Activated naive CD4-positive, alpha-beta T cell treated with anti-CD3 and anti-CD28 coated beads for 36 hours (primary cell): ENCODE measurements at places on chromosomes 5 and 9.

- peak; percentile 77 for DNase-seq
Measured at GRCh38 chr9:3528451-3528850, 2.6 kb upstream of the RFX3 start.

DNA sequence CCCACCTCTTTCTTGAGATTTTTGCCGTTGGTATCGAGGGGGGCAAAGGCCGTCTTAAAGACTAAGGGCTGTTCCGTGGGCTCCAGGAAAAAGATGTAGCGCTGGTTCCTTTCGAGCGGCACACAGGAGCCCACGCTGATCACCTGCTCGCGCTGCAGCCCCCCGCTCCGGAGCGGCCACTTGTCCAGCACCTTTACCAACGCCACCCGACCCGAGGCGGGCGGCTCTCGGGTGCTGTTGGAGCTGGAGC, 781 bp downstream of the NRG2 start:
- peak; percentile 4 for DNase-seq

DNA sequence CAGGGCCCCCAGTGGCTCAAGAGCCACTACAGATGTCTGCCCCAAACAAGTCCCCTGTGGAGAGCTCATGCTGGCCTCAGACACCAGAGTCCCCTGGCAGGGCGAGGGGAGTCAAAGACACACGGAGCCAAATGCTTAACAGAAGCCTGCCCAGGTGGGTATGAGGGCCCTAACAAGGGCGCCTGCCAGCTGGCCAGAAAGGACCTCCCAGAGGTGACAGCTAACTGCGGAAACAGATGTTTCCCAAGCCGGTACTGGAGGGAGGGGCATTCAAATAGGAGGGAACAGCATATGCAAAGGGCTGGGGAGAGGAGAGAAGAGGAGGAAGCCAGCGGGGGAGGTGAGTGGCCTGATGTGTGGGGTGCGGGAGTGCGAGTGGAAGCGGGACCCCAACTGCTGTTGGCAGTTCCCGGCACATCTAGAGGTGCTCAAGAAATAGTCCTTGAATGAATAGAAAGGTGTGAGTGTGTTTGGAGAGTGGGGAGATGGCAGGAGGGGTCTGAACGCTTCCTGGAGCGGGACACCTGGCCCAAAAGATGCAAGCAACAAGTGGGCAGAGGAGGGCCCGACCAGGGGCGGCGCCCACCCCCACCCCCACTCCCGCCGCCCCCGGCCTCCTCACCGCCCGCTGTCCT, 824 bp downstream of the MXD3 start:
- DNase-seq: peak; percentile 58

DNA sequence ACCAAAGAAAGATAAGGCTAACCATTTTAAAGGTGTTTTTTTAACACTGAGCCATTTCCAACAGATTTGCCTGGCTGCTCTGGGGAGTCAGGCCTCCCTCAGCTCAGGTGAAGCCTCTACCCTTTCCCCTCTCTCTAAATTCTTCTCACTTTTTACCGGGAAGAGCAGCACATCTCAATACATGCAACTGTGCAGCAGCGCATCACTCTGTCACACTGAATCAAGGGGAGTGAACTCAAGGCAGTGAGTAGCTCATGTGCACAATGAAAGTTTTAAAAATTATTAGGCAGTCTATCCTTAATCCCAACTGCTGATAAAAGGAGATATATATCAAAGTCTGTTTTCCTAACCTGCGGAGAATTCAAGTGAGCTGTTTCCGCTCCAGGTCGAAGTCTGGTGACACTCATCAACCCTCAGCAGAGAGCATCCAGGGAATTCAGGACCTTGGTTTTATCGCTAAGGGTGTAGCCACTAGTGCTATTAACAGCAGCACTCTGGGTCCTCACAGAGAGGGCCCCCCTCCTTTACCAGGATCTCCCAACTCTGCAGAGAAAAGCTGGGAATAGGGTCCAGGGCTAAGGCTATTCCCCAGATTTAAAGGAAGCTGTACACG, 1.0 kb downstream of the CEMIP2 start:
- no peak for DNase-seq

- DNase-seq: no peak
Measured at GRCh38 chr5:160298189-160298588, 14.2 kb downstream of the CCNJL start.

- DNase-seq: no peak
Measured at GRCh38 chr9:118647331-118647730, 721.9 kb downstream of the BRINP1 start.

DNA sequence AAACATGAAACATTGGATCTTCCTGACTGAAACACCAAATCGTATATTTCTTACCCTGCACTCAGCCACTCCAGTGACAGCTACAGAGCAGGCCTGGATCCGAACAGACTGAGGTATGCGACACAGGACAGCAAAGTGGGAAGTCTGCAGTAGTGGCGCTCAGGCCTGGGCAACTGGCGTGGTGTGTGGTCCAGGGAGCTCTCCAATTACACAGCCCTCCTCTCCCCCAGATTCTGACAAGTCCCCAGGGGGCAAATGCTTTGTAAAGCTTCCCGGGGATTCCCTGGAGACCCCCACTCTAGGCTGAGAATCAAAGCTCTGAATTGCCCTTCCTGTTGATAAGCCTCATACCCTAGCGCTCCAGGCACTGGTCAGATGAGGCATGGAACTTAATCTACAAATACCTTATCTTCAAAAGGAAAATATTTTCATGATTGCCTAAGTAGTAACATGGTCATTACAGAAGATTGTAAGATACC, 104.8 kb upstream of the ERCC6L2 start:
- DNase-seq: no peak

- peak; percentile 44 for DNase-seq
Measured at GRCh38 chr9:133160742-133161546, 2.8 kb downstream of the GBGT1 start.

DNA sequence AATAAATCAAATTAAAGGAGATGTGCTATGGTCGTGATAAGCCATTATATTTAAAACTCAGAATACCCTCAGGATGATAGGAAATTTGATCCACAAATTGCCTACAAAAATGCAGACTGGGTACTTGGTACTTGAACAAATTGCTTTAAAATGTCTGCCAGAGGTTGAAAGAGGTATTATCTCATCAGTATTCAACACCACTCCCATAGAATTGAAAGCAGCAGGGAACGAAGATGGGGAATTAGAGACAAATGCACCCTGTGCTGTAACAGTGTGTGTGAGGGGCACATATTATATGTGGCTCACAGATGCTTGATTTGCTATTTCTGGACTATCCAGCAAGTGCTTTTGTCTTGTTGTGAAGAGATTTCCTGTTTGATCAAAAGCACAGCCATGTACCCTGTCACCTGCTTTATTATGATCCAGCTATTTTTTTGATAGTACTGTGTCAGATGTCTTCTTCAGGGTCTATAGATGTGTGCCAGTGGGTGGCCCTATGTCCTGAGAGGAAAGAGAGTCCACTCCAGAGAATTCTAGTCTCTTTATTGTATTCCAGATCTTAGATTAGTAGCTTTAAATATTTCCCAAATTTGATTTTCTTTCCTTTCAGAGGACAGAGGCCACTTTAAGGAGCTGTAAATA, 120.1 kb downstream of the XRCC4 start:
- DNase-seq: no peak

GRCh38 chr5:117486879-117487391, 912.3 kb upstream of the SEMA6A start:
- DNase-seq: no peak

GRCh38 chr5:53164478-53165165, 55.1 kb upstream of the MOCS2 start:
- DNase-seq: no peak

GRCh38 chr5:43065387-43065947, 25.3 kb upstream of the ANXA2R start:
- no peak for DNase-seq

DNA sequence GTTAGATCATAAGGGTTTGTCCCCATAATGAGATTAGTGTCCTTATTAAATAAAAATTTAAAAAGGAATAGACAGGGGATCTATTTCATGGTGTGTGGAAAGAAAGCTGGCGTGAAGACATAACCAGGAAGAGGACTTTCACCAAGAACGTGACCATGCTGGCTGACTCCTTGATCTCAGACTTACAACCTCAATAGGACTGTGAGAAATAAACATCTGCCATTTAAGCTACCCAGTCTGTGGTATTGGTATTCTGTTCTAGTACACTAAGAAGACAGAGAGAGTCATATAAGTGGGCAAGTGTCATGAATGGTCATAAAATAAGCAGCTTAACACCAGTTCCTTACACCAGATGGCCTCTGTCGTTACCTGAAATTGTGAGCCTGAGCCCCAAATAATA, 259.4 kb upstream of the CCNG1 start:
- DNase-seq: no peak

DNA sequence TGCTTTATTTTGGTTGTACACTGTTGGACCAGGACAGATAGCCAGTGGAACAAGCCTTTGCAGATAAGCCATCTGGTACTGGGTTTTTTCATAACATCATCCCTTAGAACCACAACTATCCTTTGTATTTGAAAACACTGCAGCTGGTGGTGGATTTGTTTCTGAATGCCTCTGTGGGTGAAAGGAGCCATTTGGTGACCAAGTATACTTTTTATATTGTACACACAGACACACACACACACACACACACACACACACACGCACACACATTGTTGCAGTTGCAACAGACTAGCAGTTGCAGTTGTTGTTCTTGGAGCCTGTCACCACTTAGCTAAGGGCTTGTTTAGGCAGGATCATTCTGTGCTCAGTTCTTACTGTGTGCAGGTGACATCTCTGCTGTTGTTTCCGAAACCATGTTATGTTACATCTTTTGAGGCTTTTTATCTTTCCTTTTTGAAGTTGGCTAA, 22.9 kb upstream of the CAVIN4 start:
- no peak for DNase-seq

DNA sequence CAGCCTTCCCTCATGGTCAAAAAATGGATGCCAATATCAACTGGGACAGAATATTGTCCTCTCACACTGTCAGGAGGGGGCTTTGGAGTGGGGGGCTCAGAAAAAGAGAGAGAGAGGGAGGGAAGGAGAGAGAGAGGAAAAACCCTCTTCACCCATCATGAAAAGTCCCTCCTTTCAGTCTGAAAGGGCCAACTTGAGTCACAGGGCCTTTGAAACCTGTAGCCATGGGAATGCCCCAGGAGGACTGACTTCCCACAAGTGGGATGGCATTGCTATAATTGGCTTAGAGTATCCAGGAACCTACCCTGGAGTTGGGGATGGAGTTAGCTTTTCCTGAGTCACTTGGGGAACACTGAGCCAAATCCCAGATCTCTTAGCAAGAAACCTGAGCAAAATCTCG, 41.2 kb downstream of the DNAJC21 start:
- no peak for DNase-seq

DNA sequence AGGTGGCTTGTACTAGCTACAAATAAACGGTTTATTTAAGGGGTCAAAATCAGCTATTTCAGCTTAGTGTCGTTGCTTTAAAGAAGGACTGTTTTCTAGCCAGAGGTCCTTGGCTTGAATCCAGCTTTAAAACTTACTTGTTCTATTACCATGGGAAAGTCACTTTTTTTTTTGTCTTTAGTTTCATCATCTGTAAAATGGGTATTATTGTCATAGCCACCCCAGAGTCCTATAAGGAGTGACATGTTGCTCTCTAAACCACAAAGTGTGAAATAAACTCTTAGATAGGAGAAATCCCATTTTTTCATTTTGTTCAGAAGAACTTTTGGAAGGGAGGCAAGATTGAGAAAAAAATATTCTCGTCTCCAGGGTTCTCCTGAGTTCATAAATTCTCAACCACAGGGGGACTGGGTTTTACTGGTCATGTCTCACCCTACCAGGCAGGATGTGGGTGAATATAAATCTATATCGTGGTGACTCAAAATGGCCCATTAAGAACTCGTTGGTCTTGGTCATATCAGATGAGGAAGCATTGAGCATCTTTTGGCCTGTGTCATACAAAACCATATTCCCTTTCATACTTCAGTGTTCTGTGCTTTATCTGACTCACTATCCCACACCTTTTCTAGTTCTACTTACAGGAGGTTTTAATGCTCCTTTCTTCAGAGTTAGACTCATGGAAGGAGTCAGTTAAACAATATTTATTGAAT, 202.7 kb upstream of the NR3C1 start:
- peak; percentile 34 for DNase-seq

DNA sequence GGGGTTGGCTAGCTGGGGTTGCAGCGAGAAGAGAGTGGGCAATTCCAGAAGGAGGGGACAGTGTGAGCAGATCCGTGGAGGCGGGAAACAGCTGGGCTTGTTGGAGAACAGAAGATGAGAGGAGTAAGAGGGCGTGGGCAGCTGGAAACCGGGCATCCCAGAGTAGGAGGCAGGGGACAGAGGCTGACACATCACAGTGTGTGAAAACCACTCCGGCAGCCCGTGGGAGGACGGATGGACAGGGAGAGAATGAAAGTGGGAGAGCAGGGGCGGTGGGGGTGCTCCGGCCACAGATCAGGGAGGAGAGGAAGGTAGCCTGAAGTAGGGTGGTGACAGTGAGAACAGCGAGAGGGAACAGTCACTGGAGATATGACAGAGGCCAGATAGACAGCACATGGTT, 8.3 kb upstream of the PSMB7 start:
- no peak for DNase-seq

GRCh38 chr5:179318221-179318955, 26.9 kb downstream of the ADAMTS2 start:
- DNase-seq: no peak

- no peak for DNase-seq
Measured at GRCh38 chr9:72808446-72808768, 144.4 kb downstream of the ALDH1A1 start.

DNA sequence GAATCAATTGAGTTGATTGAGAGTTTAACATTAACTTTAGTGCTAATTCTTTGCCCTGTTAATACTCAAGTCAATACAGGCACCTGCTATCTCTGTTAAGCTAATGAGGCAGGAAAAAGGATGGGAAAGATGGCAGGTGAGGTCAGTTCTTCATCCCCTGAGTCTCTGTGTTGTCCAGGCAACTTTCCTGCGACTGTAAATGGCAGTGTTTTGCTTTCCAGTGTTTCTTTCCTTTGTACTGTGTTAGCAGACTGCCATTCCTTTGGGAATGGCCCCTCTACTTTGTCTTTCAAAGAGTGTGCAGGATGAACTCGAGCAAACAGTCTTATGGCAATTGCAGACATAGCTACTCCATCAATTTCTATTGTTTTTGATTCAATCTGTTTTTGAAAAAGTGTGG, 202.2 kb upstream of the VLDLR start:
- DNase-seq: no peak

DNA sequence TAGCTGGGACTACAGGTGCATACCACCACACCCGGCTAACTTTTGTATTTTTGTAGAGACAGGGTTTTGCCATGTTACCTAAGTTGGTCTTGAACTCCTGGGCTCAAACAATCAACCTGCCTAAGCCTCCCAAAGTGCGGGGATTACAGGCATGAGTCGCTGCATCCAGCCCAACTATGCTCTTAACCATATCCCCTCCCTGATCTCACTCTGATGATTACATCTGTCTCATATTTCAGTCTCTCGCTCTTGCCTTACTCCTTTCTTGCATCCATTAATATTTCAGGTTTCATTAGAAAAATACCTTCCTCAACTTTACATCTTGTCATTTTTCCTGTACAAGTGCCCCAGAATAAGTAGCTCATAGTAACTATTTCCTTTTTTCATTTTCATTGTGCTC, 61.0 kb upstream of the BASP1 start:
- DNase-seq: no peak

DNA sequence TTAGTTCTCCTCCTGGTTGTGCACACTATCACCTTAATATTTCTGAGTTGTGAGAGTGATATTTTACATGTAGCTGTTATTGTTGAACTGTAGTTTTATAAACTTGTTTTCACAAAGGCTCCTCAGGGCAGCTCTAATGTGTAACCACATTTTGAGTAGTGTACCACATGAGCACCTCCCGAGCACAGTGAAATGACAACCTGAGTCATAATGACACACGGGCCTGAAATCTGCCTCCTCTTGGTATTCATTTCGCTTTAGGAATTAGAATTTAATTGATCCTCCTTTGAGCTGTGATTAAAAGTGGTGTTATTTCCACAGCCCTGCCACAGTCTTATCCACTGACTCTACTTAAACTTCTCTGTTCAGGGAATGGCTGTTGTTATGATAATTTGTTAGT, 7.9 kb downstream of the MTRR start:
- peak; percentile 45 for DNase-seq
